ENCODE measurements at places on chromosomes 6 and 20.

DNA sequence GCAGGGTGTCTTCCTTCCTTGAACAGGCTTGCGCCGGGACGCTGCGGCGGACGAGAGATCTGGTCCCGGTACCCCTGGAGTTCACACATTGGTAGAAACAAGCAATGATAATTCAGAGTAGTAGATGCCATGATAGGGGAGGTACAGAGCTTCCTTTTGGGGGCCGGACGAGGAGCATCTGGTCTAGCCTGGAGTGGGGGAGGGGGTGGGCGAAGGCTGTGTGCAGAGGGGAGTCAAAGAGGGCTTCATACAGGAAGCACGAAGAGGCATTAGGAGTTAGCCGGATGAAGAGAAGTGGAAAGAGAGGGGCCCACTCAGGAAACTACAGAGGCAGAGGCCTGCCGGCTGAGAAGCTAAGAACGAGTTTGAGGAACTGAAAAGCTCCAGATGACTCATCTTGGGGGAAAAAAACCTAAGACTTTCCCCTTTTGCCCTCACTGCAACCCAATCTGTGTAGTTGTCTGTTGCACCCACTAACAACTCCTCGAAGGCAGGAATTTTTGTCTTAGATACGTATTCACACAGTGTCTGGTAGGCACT is 611 bp downstream of the CNPY3 start:
- DNase-seq: peak; percentile 52

GRCh38 chr6:16089232-16090062 is 39.4 kb upstream of the MYLIP start:
- DNase-seq: no peak

- DNase-seq: no peak
Observed at GRCh38 chr20:19588241-19588640, 169.8 kb upstream of the RIN2 start.

DNA sequence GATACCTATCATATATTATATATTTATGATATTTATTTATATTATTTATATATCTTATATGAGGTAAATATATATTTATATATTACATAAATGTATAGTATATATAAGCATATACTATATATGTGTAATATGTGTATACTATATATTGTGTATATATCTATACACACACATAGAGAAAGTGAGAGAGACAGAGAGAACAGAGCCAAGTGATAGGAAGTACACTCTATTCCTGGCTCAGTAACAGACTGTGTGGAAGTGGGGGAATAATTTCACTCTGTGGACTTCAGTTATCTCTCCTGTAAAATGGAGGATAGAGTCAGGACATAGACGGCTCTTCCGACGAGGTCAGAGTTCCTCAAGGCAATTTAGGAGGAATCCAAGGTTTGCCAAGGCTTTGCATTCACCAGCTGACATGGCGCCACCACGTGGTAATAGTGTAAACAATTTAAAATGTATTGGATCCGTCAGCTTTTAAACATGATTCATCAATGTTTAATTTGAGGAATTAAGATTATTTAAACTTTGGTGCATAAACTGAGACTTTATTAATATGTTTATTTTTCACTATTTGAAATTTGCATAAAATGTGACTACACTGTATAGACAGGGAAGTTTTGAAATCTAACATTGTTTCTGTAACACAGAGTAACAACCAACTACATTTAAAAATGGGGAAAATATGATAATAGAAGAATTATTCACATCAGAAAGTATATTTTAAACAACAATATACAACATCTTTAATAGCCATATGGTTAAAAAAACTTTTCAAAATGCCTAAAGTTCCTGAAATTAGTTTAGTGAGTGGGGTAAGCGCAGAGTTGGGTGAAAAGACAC is 75.4 kb upstream of the TMEM244 start:
- DNase-seq: no peak

- DNase-seq: no peak
Observed at GRCh38 chr6:38909015-38909730, 139.4 kb upstream of the GLP1R start.

DNA sequence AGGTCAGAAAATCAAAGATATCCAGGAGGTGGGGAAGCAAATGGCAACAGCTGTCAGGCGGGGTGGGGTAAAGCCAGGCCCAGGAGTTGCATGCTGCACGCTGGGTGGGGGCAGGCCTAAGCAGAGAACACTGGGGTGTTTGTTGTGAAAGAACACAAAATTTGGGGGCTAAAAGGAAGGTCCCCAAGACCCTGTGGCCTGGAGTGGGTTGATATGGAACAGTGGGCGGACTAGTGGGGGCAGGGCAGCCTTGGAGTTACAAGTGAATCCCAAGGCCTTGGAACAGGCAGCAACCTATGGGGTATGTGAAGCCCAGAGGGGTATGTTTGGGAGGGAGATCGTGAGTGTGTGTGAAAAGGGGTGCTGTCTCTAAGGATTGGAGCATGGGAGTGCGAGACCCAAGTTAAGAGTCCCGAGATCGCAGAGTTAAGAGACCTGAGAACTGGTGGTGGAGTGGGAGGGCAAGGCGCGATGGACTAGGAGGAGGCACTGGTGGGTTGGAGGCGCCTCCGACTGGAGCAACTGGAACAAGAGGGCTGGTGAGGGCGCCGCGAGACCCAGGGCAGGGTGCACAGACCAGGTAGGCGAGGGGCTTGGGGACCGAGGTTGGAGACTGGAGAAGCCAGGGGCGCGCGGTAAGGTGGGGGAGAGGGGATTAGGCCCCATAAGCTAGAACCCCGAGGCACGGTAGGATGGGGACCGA is 658 bp downstream of the CUL7 start:
- DNase-seq: no peak

DNA sequence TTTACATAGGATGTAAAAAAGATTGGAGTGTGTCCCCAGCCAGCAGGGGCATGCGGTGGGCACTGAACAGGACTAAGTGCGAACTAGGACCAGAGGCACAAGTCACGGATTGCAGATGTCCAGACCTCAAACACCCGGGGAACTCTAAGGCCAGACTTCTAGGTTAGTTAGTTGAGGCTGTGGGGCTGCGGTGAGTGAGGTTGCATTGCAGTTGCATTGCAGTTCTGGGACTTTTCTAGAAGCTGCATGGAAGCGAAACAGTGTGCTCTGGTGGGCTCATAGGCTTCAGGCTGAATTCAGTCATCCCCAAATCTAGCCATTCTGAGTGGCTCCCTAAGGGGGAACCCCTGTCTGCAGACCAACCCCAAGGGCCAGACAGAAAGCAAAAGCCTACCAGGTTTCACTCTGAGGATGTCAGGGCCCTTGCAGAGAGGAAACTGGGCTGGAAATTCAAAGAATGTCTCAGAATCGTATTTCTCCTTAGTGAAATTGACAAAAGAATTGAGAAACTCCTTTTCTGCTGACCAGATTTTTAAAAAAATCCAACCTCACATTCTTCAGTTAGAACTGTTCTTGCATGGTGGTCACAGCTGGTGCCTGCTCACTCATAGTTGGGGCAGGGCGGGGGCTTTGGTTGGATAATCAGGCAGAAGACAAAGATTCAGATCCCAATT is 182.8 kb downstream of the ZDHHC14 start:
- DNase-seq: no peak

GRCh38 chr6:5865506-5866031 is 141.2 kb downstream of the NRN1 start:
- no peak for DNase-seq

DNA sequence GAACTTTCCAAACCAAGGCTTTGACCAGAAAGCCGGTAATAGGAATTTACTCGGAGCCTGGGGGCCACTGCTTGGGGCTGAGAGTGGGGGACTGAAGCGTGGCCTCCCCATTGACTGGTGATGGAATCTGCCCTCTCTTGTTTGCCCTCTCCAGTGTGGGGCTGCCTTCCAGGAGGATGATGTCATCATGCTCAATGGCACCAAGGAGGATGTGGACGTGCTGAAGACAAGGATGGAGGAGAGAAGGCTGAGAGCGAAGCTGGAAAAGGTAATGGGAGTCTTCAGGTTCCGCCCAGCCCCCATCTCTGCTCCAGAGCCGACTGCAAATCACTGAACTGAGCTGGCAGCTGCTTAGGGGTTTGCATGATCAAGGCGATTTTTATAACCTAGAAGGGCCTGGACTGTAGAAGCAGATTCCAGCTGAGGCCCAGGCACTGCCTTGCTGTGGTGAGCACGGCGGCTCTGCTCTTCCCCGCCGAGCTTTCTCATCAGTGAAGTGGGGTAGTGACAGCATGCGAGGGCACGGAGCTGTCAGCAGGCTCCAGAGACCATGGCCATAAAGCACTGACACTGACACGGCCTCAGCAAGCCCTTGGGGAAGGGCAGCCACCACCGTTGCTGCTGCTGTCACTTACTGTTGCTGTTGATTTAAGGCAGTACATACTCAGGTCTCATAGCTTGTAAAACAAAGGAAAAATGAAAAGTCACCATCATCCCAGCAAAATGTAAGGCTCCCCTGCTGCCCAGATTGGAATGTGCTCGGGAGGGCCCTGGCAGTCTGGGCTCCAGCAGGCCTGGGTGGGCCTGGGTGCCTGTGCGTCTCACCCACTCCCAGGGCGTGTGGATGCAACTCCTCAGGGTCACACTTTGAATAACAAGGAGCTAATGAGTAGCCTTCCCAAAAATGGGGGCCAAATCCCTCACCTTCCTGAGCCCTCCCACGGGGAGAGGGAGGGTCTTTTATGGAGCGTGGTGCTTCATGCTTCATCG is 11.1 kb upstream of the FAM209A start:
- no peak for DNase-seq

DNA sequence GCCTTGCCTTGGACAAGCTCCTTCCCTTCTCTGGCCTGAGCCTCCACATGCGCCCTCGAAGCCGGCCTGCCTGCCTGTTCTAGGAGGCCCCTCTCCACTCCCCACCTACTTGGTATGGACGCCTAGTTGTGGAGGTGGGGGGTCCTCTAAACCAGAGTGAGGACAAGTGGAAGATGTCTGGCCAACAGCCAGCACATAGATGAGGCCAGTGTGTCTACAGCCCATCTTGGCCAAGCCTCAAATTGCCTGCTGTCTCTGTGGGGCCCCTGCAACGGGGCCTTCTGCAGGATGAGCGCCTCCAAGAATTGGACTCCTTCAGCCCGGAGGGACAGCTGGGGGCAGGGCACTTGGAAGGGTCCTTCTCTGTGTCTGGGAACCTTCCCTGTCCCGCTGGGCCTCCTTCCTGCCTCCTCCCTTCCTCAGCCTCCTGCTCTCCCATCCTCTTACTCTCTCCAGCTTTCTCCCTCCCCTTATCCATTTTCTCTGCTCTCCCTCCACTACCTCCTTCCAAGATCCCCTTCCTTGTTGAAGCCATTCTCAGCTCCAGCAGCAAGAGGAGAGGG is 1.6 kb downstream of the MDFI start:
- DNase-seq: no peak

DNA sequence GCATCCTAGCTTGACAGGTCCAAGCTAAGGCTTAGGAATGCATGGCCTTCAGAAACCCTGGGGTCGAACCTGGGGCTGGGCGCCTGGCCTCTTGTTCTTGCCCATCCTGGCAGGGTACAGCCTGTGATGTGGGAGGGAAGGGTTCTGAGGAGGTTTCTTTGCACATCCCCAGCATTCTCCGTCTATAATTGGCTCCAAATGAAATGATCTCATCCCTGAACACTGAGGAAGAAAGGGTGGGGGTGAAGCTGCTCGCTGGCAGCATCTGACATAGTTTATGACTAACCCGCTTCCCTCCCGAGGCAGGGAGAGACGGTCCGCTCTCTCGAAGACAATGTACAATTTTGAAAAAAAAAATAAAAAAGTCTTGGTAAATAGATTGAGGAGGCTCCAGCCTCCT is 67.1 kb upstream of the ZNFX1 start:
- no peak for DNase-seq

DNA sequence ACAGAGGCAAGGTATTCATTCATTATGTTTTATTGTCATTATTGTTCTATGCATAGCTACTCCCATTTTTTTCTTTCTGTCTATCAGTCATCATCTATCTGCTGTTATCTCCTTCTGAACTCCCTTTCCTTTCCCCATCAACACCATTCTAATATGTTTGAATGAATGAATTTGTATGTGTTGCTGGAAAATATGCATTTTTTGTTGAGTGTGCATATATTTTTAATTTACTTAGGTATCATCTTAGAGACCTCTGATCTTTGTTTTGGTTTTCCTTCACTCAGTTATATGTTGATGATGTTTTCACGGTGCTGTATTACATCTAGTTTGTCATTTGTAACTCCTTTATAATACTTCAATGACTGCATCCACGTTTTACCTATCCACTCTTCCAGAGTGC is 12.1 kb upstream of the PRL start:
- no peak for DNase-seq

DNA sequence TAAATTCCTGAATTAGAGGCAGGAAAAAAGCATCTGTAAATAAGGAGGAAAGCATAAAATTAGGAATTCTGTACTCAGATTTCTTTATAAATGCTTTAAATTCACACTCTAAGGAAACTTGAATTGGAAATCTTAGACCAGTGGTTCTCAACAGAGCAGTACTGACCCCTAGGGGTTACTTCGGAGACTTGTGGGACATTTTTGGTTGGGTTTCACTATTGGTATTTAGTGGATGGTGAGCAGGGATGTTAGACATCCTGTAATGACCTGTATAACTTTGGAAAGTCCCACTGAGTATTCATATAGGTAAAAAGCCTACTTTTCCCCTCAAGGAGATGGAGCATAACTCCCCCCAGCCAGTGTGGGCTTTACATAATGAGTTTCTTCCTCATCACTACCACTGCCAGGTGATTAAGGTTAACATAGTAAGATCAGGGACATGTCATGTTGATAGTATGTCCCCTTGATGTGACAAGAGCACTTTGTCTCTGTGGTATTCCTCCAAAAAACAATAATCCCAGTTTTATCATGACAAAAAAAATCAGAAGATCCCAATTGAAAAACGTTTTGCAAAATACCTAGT is 31.0 kb downstream of the GLO1 start:
- peak; percentile 15 for DNase-seq

- no peak for DNase-seq
Observed at GRCh38 chr6:35710241-35710847, 21.6 kb upstream of the FKBP5 start.

GRCh38 chr6:163489584-163489983 is 75.1 kb downstream of the QKI start:
- no peak for DNase-seq

GRCh38 chr6:28657381-28657768 is 131.7 kb downstream of the GPX5 start:
- DNase-seq: no peak

DNA sequence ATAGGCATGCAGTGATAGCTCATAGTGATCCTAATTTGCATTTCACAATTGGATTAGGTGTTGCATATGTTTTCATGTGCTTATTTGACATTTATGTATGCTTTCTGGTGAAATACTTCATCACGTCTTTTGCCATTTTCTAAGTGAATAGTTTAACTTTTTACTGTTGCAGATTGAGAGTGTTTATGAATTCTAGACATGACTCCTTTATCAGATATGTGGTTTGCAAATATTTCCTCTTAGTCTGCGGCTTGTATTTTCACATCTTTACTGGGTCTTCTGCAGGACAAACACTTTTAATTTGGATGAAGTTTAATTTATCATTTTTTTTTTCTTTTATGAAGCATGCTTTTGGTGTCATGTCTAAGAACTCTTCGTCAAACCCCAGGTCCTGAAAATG is 39.2 kb downstream of the CCN2 start:
- no peak for DNase-seq

- DNase-seq: no peak
Observed at GRCh38 chr20:44835661-44836221, 25.4 kb upstream of the RIMS4 start.

GRCh38 chr6:11237956-11238355 is 5.5 kb upstream of the NEDD9 start:
- DNase-seq: no peak

- no peak for DNase-seq
Observed at GRCh38 chr20:3080939-3081388, 3.6 kb downstream of the AVP start.
